ENCODE measurements at places on chromosomes 7 and 10.

- no peak for DNase-seq
Measured at GRCh38 chr10:19979628-19980027, 163.4 kb downstream of the PLXDC2 start.

- no peak for DNase-seq
Measured at GRCh38 chr7:12017046-12017445, 185.0 kb upstream of the THSD7A start.

GRCh38 chr7:139203992-139204391, 27.0 kb upstream of the UBN2 start:
- no peak for DNase-seq

DNA sequence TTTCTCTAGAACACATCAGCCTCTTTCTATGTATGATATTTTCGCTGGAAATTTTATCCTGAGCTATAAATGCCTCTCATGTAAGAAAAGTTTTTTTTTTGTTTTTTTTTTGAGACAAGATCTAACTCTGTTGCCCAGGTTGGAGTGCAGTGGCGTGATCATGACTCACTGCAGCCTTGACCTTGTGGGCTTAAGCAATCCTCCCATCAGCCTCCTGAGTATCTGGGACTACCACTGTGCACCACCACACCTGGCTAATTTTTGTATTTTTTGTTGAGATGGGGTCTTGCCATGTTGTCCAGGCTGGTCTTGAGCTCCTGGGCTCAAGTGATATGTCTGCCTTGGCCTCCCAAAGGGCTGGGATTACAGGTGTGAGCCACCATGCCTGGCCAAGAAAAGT, 80.4 kb downstream of the ADK start:
- no peak for DNase-seq

- no peak for DNase-seq
Measured at GRCh38 chr10:96244354-96244753, 27.0 kb downstream of the BLNK start.

DNA sequence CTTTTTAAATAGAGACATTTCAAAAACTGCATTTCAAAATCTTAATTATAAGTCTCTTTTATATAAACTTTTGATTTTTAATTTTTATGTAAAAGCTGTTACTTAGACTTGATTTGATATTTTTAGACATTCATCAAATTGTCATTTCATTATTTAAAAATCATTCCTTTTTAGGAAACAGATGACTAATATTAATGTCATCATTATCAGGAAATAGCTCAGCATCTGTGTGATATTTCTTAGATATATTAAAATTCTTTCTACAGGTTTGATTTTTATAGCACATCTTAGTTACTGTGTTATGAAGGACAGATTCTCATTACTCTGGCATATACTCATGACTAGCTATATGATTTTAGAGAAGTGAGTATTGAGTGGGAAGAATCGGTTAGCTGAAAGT, 17.2 kb downstream of the RUNDC3B start:
- no peak for DNase-seq

- no peak for DNase-seq
Measured at GRCh38 chr10:123417414-123417813, 248.7 kb upstream of the GPR26 start.

- DNase-seq, result no peak
Measured at GRCh38 chr7:159091041-159091440, 53.6 kb downstream of the VIPR2 start.

DNA sequence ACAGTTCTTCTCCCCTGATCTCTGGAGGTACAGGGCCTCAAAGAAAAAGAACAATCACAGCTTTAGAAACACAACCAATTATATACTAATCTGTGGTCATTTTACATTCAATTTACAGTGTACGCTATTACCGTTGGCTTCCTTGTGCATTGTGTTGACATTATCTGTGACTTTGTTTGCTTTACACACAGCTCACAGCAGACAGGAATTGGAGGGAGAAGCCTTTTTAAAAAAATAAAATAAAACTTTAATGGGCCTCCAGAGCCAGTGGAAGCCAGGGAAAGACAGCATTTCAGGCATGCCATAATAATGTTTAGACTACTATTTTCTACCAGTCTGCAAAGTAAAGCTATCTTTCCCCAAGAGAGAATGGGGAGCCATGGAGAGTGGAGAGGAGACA, 179.0 kb upstream of the ADO start:
- DNase-seq, result no peak

- DNase-seq, result no peak
Measured at GRCh38 chr10:23479798-23480473, 41.1 kb downstream of the OTUD1 start.

DNA sequence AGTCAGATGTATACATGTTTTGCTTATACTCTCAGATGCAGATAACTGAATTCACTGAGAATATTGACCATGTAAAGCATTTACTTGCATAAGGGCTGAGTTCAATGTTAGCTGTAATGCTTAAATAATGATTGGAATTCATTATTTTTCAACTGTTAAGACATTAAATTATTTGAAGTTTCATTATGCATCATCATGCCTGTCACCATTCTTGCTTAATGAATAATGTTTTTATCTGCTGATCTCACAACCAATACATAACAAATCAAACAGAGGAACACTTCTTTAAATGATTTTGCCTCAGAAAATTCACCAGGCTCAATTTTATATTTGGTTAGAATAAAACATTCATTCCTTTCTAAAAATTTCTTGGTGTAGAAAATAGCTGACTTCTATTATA, 233.4 kb downstream of the GPR37 start:
- DNase-seq, result no peak

DNA sequence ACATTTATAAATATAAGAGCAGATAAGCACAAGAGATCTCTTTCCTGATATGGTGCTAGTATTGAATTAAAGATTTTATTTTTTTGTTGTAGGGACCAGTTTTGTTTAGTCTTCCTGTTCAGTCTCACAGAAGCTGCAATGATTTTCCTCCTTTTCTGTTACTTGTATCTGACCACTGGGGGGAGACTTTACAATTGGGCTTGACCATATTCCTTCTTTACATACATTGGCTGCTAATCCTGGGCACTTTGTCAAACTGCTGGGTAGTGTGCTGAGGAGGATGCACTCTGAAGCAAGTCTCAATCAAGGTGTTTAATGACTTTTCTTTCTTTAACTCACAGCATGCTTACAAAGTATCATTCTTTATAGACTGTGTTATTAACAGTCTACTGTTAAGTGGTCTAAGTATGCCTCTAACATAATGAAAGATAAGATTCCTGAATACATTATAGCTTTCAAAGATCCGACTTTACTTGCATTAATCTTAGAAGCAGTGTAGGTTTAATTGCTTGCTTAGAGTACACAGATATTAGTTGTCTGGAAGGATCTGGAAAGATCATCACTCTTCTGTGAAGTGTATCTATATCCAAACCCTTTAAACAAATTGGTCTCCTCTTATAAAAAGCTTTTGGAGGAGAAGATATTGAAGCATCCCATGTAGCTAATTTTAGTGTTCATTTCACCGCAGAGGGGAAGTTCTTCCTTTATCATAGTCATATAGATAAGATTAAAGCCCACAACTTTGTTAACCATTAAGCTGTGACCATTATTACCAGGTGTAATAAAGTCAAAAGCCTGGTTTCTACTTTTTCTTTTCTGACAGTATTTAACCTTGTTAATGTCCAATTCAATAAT, 3.1 kb downstream of the PALS2 start:
- no peak for DNase-seq

DNA sequence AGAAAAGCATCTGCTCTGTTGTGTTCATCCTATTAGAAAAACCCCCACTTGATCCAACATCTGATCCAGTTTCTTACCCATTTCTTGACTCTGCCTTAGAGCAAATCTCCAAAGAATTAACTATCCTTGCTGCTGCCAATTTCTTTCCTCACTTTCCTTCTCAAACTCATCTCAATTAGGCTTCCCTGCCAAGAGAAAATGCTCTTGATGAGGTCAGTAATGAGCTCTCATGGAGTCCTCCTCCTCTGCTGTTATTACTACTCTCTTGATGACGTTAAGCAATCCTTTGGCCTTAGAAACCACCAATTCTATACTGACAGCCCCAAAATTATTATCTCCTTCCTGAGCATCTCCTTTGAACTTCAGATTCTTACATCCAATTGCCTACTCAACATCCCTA, 162.0 kb upstream of the FAM13C start:
- DNase-seq, result no peak

DNA sequence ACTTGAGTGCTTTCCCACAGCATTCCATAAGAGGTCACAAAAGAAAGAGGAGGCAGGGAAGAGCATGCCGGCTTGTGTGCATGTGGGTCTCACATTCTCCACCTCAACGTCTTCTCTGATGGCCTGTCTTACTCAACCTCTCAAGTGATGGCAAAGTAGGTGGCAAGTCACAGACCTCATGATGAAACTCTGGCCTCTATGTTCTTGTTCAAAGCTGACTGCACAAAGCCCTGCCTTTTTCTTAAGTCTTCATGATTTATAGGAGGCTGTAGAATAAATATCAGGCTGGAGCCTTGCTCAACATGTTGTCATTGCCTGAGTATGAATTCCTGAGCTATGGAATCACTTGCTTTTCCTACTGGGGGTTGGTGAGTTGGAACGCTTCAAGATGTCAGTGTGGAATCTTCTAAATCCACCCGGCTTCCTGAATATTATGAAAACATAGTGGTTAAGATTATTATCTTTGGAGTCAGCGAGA, 213.6 kb upstream of the INHBA start:
- no peak for DNase-seq

DNA sequence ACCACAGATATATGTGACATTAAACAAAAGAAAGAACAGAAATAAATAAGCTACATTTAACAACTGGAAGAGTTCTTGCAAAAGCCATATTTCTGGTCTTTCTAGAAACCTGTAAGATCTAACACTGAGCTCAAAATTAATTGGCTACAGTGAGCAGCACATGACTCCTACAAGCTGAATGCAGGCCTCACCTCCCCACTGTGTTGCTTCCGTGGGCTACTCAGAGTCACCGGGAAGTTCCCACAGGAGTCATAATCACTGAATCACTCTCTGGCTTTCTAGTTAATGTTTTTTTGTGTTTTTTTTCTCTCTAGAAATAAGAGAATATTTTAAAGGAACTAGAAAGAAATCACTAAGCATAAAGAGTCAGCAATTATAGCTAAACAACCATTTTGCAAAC, 10.2 kb upstream of the MRPS24 start:
- no peak for DNase-seq

DNA sequence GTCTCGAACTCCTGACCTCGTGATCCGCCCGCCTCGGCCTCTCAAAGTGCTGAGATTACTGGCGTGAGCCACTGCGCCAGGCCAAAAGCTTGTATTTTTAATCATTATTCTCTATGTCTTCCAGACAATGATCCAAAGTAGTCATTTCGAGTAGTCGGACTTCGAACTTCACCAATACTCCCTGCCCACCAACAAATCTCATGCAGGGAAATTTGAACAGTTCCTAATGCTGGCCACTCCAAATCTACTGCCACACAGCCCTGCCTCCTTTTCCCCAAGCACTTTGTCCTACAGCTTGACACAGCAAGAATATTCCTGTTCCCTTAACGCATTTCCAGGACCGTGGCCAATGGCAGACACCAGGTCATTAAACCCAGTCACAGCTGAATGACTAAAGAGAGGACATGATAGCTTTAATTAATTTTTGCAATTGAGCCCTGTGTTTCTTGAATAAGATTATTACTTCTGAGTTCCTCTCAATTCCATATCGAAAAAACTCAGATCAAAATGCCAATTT, 142.3 kb upstream of the NRP1 start:
- no peak for DNase-seq

- no peak for DNase-seq
Measured at GRCh38 chr10:470339-471003, 219.0 kb downstream of the DIP2C start.

Measured in activated CD8-positive, alpha-beta memory T cell treated with anti-CD3 and anti-CD28 coated beads for 48 hours (primary cell).